CD4-positive, alpha-beta T cell treated with Interleukin-10 for 1 hour (primary cell): ENCODE measurements at places on chromosomes 16 and 17.

DNA sequence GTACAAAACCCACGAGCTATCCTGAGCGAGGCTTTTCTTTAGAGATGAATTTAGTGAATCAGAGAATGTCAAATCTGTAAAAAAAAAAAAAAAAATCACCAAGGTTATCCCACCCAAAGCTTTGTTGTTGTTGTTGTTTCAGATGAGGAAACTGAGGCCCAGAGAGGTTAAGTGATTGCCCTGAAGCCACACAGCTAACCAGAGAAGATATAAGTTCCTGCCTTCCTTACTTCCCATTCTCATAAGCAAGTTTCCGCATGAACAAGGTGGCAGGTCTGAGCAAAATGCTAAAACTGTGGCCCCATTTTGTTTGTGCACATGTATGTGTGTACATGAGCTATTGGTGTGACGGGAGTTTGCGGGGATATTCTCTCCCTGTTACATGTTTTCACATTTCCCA is 352.1 kb upstream of the ZFHX3 start:
- DNase-seq = no peak

- DNase-seq = no peak
Measured at GRCh38 chr16:55830658-55831294, 2.1 kb downstream of the CES1 start.

GRCh38 chr16:65789161-65789945 is 577.1 kb upstream of the CDH5 start:
- no peak for DNase-seq

GRCh38 chr17:28871056-28871579 is 16.3 kb downstream of the ERAL1 start:
- peak; percentile 36 for DNase-seq

DNA sequence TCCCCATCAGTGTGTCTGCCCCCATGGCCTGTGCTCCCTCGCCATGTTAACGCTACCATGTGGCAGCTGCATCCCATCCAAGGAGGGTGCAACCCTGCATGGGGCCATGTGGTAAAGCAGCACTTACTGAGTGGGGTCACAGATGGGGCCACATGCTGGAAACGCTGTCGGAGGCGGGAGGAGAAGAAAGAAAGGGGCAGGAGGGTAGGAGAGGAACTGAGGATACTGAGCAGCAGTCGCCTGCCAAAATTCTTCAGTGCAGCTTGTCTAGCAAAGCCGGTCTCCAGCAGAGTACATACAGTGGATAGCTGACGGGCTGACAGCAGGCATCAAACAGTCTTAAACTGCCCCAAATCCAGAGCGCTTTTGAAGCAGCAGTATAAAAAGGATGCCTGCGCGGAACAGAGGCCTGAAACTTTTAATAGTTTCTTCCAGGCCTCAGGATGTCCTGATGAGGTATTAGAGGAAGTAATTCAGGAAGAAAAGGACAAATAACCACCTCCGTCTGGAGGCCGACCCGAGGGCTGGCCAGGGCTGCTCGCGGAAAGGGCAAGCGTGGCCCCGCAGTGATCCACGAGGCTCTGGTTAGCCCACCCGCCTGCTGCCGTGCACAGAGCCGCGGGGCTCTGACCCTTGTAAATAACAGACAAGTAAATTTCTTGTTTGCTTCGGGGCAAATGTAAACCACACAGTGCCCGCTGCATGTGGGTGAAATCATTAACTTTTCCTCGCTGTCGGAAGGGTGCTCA is 149.0 kb downstream of the CCDC182 start:
- no peak for DNase-seq

DNA sequence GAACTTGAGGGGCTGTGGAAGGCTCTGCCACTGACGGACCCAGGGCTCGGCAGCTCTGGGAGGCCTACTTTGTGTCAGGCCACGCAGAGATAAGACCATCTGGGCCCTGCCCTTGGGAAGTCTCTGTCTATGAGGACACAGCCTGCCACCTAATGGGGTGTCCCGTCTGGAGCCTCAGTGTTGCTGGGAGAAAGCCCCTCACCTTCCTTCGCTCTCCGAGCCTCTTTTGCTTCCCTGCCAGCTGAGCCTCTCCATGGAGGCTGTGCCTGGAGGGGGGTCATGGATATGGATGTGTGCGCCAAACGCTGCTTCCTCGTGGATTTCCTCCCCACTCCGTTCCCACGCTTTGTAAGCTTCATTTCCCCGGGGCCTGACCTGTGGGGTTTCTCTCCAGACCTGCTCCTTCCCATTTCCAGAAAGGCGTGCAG is 228.8 kb downstream of the SEC14L1 start:
- DNase-seq = no peak

DNA sequence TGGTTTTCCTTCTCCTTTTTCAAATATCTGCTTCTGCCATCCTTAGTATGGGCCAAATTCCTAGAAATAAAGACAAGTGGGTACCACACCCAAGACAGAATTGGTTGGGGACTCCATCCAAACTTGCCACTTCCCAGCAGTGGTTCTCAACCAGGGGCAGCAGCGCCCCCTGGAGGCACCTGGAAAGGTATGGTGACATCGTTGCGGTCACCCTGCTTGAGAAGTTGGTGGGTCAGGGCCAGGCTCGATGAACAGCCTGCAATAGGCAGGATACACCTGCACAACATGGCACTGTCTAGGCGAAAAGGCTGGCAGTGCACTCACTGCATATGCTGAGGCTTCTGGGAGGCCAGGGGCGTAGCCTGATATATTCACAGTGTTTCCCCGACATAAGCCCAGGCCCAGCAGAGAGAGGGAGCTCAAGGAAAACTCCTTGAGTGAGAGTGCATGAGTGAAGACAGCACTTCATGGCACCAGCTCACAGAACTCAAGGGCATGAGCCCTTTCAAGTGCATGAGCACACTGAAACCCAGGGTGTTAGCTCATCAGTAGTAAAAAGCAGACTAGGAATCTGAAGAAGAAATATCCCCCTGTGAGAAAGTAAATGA is 57.7 kb downstream of the CMC2 start:
- DNase-seq = no peak

GRCh38 chr16:27110524-27110896 is 43.8 kb downstream of the C16orf82 start:
- DNase-seq = no peak

DNA sequence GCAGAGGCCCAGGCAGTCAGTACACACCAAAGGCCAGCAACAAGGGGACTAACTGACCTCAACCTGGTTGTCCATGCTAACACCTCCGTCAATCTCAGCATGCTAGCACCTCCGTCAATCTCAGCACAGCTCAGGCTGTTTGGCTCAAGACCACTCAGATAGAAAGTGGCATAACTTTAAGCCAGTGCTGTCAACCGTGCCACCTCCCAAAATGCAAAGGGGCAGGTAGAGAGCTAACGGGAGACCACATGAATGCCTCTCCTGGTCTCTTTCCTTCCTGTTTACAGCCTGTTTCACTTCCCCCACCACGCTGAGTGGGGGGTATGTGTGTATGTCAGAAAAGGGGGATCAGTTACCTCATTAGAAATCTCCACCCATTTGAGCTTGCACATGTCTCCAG is 3.3 kb downstream of the UBTF start:
- DNase-seq = peak; percentile 54

GRCh38 chr17:1474402-1475189 is 17.9 kb downstream of the MYO1C start:
- no peak for DNase-seq

DNA sequence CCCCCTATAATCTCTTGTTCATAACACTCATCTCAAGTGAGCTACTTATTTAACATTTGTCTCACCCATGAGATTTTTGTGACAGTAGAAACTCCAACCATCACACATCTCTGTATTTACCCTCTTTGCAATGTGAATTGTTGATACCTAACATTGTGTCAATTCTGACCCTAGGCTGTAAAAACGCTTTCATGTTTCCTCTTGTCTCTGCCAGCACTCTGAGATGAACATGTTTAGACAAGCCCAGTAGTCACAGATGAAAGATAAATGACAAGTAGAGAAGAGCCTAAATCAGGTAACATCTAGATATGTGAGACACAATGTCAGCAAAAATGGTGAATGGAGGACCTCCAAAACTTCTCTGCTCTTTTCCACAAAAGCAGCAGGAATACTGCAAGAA is 1254.5 kb upstream of the GOT2 start:
- no peak for DNase-seq
